Caco-2 (cell line): ENCODE measurements at places on chromosomes 5 and 9. TPM values are rescaled to one million over a fixed set of nuclear protein-coding genes. Genes with fewer than 3 reads are reported as not detected.

DNA sequence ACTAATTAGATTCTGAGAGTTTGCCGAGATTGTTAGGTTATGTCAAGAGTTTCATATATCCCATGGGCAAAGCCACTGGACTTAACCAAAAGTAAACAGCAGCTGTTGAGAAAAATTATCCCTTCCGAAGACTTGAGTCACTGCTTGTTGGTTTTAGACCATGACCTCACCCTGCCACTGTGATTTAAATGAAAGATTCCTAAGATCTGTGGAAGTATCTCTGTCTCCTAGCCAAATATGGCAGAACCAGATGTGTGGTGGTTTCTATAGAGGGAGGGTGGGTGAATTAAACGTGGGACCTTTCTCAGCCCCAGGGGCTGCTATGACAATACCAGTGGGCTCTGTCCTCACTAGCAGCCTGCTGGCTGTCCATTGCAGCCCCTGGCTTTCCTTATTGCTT, 19.3 kb downstream of the DMRT3 start:
- no peaks in the 10 kb centered on the region for H3K36me3 ChIP-seq
- H3K4me3 ChIP-seq, result no peak overlapping the region
- H3K27ac ChIP-seq, result no peak overlapping the region

DNA sequence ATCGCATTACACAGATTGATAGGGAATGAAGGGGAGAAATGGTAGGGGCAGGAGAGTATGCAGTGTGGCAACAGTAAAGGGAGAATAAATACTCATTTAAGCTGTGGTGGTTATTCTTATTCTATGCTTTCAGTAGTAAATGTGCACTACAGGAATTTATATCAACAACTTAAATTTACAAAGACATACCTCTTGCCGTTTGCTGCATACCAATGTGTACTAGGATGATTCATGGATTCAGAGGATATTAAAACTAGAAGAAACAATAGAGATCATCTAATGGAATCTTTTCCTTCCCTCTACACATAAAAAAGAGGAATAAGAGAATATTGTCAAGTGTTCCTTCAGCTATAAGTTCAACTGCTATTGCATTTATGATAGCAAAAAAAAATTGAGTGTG, 103.3 kb upstream of the RASA1 start:
- no peak overlapping the region for H3K4me3 ChIP-seq
- DNase-seq, result no peak
- no peak overlapping the region for H3K27ac ChIP-seq
- H3K27me3 ChIP-seq, result no peaks in the 10 kb centered on the region

SLC6A3 gene
- total RNA-seq, result not detected in 2 replicates

DNA sequence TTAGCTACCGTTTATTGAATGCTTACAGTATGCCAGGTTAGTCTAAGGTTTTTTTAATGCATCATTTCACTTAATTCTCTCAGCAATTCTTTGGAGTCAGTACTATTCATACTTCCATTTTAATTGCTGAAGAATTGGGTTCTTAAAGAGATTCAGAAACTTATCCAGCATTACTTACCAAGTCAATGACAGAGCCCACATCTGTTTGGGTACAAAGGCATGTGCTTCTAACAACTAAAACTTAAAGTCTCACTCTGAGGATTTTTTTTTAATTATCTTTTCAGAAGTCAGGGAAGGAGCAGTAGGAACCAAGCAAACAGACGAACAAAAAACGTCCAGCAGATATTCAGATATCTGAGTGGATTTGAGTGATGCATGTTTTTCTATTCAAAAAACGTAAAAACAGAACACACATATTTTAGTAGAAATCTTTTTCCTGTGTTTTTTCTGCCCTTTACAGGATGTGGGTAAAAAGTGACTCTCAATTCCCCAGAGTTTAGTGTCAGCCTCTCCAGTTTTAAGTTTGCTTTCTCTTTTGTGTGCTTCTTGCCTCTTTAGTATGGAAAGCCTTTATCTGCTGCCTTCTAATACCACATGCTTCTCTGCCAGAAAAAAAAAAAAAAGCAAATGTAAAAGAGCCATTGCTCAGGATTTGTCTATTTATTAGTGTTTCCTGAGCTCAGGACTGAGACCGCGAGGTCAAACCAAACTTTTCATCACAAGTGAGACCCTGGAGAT, 118.0 kb downstream of the PRKACG start:
- no peaks in the 10 kb centered on the region for H3K4me1 ChIP-seq
- H3K27me3 ChIP-seq, result no peaks in the 10 kb centered on the region

PCDHGA11 gene
- 1.2 and 1.9 TPM in 2 replicates for total RNA-seq

NTRK2 gene
- not detected in 2 replicates for total RNA-seq

FCHO2 gene
- total RNA-seq, result 20.6 and 22.9 TPM in 2 replicates

C9orf72 gene
- 3.2 and 3.6 TPM in 2 replicates for total RNA-seq

GGTA1 gene
- not detected in 2 replicates for total RNA-seq

- H3K27me3 ChIP-seq, result no peaks in the 10 kb centered on the region
- H3K36me3 ChIP-seq, result no peaks in the 10 kb centered on the region
- no peak for DNase-seq
- H3K4me3 ChIP-seq, result no peak overlapping the region
- no peak overlapping the region for H3K27ac ChIP-seq
Observed at GRCh38 chr9:132012704-132013357, 66.8 kb downstream of the MED27 start.

- no peak overlapping the region for H3K27ac ChIP-seq
- no peak for DNase-seq
- H3K4me3 ChIP-seq, result no peak overlapping the region
- peaks cover 10% of the 10 kb centered on the region for H3K36me3 ChIP-seq
Observed at GRCh38 chr5:150024346-150024984, 23.9 kb downstream of the HMGXB3 start.

DNA sequence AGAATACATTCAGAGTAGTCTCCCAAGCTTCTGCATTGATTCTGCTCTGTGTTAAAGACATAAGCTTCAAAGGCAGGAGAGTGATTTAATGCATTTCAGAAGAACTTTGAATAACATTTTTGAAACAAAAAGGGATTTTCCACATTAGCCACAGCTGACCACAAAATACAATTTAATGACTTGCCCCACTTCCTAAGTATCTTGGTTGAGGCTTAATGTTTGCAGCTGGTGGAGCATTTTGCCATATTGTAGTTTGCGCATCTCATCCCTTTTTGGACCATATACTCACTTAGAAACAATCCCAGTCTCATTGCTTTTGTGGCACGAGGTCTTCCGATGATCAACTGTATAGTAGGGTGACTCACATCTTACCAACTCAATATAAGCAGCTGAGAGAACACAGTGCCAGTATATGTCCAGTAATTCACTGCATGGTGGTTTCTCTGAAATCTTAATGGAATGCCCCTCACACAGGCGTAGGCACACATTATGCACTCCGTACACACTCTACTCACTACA, 455.8 kb upstream of the PTGER4 start:
- no peak overlapping the region for H3K27ac ChIP-seq
- no peaks in the 10 kb centered on the region for H3K36me3 ChIP-seq

DNA sequence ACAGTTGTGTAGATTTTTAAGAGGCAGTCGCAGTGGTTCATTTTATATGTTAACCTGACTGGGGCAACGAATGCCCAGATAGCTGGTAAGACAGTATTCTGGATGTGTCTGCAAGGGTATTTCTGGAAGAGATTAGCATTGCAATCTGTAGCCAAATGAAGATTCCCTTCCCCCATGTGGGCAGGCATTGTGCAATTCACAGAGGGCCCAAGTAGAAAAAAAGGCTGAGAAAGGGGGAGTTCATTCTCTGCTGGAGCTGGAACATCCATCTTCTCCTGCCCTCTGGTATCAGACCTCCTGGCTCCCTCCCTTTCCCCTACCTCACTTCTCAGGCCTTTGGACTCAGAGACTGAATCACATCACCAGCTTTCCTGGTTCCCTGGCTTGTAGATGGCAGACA, 70.6 kb downstream of the TENT4A start:
- no peaks in the 10 kb centered on the region for H3K4me1 ChIP-seq
- no peak overlapping the region for H3K4me3 ChIP-seq
- H3K36me3 ChIP-seq, result no peaks in the 10 kb centered on the region
- no peak overlapping the region for H3K27ac ChIP-seq
- no peak for DNase-seq

DNA sequence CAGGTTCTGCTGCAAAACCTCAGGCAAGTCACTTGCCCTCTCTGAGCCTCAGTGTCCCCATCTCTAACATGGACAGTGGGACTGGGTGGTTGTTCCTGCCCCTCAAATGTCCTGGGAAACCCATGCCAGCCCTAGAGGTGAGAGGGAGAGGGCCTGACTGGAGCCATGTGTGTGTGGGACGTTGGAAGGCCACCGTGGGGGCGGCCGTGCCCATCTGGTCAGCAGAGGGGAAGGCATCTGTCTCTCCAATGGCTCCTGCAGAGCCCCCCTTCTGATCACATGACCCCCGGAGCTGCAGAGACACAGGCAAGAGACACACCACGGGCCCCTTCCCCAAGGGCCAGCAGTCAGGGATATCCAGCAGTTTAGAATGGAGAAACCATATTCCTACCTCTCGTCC, 1.7 kb downstream of the DNM1 start:
- H3K27ac ChIP-seq, result no peak overlapping the region
- no peaks in the 10 kb centered on the region for H3K27me3 ChIP-seq
- no peaks in the 10 kb centered on the region for H3K36me3 ChIP-seq

GRCh38 chr9:3200331-3200774, 325.4 kb downstream of the RFX3 start:
- DNase-seq, result no peak
- no peaks in the 10 kb centered on the region for H3K36me3 ChIP-seq
- H3K4me1 ChIP-seq, result no peaks in the 10 kb centered on the region
- H3K4me3 ChIP-seq, result no peak overlapping the region
- H3K27ac ChIP-seq, result no peak overlapping the region

DNA sequence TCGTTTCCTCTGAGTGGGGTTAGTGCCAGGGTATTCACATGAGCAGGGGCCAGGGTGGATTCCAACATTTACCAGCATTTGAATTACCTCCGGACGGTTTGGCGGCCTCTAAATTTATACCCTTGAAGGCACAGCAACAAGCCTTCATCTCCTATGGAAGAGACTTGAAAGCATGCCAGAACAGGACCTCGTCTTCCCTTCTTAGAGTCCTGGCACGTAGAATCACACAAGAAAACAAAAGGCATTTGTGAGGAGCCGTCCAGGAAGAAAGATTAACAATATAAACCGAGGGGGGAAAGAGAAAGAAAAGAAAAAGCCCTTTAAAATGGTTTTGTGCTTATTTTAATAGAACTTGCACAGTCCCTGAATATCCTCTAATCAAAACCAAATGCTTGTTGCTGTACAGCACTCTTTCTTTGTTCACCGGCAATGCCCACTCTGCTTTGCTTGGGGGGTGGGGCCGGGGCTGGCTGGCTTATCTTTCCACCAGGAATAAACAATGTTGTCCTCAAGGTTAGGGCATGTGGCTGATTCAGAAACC, 575.8 kb upstream of the ZNF462 start:
- H3K4me1 ChIP-seq, result no peaks in the 10 kb centered on the region
- H3K36me3 ChIP-seq, result no peaks in the 10 kb centered on the region
- no peak overlapping the region for H3K27ac ChIP-seq
- H3K4me3 ChIP-seq, result no peak overlapping the region
- no peak for DNase-seq
- H3K27me3 ChIP-seq, result no peaks in the 10 kb centered on the region

DNA sequence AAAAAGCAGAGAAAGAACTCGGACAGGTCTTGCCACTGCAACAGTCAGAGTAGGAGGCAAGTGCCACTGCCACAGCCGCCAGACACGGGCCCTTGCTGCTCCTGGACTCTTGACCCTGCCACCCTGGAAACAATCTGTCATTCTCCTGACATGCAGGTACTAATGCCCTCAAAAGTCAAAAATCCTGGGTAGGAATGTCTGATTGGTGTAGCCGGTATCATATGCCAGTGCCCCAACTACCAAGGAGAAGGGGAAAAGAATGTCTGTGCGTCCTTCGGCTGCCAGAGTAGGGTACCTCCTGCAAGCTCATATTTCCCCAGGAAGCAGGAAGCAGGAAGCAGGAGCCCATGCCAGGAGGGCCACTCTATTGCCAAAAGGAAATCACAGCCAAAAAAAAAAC, 30.5 kb upstream of the F2RL1 start:
- H3K36me3 ChIP-seq, result no peaks in the 10 kb centered on the region
- no peaks in the 10 kb centered on the region for H3K27me3 ChIP-seq
- H3K27ac ChIP-seq, result peak overlapping the region; percentile 85
- peaks cover 49% of the 10 kb centered on the region for H3K4me1 ChIP-seq
- no peak overlapping the region for H3K4me3 ChIP-seq

GRCh38 chr9:122453677-122454135, 24.0 kb downstream of the OR1J1 start:
- H3K27ac ChIP-seq, result no peak overlapping the region
- no peaks in the 10 kb centered on the region for H3K27me3 ChIP-seq
- H3K36me3 ChIP-seq, result no peaks in the 10 kb centered on the region
- no peaks in the 10 kb centered on the region for H3K4me1 ChIP-seq
- H3K4me3 ChIP-seq, result no peak overlapping the region
- DNase-seq, result no peak

C5orf34 gene
- total RNA-seq, result 7.0 and 7.1 TPM in 2 replicates

DNA sequence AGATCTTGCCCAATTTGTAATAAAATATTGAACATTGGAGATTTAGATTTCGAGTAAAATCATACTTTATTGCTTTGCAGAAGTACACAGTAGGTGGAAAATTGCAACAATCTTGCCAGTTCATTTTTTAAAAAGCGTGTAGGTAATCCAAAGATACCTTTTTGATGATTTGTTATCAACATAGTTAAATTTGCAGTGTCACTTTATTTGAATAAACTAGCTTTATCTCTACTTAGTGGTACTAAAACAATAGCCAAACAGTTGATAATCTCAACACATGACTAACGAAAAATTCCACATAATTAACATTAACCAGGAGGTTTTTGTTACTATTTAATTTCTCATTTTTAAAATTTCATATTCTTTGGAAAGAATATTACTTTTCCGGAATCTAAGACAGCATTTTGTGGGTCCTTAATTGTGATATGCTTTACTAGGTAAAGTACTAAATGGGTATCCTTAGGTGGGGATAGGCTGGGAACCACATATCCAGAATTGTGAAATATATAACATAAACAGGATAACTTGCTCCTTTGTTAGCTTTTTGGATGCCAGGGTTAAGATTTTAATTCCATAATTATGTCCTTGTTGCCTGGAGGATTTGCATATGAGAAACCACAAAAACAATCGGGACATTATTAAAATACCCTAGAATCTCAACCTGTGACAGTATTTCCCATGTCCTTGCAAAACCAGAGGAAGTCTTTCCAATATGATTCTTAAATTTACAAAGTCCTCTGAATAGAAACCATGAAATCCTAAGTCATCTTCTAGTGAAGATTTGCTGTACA, 2.4 kb upstream of the CHD1 start:
- H3K27me3 ChIP-seq, result no peaks in the 10 kb centered on the region
- DNase-seq, result no peak
- no peaks in the 10 kb centered on the region for H3K36me3 ChIP-seq
- 0 out of 2 replicates have a peak, but pooled peaks cover 2% of the 10 kb centered on the region for H3K4me1 ChIP-seq
- no peak overlapping the region for H3K27ac ChIP-seq
- no peak overlapping the region for H3K4me3 ChIP-seq

GRCh38 chr5:88819301-88819999, 63.5 kb downstream of the MEF2C start:
- H3K36me3 ChIP-seq, result no peaks in the 10 kb centered on the region
- H3K27ac ChIP-seq, result no peak overlapping the region
- DNase-seq, result no peak
- no peaks in the 10 kb centered on the region for H3K27me3 ChIP-seq
- no peaks in the 10 kb centered on the region for H3K4me1 ChIP-seq

GRCh38 chr5:95471487-95471886, 80.3 kb downstream of the FAM81B start:
- no peaks in the 10 kb centered on the region; the same call in 1 of the 2 replicates for H3K36me3 ChIP-seq
- peak; percentile 19 for DNase-seq
- H3K4me3 ChIP-seq, result no peak overlapping the region

SETX gene
- total RNA-seq, result 31.1 and 32.1 TPM in 2 replicates
